Activated CD8-positive, alpha-beta memory T cell treated with anti-CD3 and anti-CD28 coated beads for 24 hours (primary cell): ENCODE measurements at places on chromosomes 5 and 9.

- no peak for DNase-seq
Observed at GRCh38 chr9:107730666-107731065, 241.1 kb upstream of the KLF4 start.

DNA sequence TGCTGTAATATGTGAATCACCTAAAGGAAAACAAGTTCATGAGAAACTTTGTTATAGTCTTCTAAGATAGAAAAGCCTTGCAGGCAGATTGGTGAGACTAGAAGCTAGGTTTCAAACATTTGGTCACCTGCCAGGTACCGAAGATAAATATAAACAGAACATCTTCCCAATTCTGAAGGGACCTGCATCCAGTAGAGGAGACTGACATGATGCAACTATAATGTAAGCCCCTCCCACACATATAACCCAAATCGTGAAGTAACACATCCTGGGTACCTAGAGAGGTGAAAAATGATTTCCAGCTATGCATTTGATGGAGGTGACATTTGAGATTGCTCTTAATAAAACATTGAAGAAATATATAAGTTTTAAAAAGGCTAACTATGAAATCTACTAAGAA is 29.9 kb downstream of the SHLD3 start:
- no peak for DNase-seq

DNA sequence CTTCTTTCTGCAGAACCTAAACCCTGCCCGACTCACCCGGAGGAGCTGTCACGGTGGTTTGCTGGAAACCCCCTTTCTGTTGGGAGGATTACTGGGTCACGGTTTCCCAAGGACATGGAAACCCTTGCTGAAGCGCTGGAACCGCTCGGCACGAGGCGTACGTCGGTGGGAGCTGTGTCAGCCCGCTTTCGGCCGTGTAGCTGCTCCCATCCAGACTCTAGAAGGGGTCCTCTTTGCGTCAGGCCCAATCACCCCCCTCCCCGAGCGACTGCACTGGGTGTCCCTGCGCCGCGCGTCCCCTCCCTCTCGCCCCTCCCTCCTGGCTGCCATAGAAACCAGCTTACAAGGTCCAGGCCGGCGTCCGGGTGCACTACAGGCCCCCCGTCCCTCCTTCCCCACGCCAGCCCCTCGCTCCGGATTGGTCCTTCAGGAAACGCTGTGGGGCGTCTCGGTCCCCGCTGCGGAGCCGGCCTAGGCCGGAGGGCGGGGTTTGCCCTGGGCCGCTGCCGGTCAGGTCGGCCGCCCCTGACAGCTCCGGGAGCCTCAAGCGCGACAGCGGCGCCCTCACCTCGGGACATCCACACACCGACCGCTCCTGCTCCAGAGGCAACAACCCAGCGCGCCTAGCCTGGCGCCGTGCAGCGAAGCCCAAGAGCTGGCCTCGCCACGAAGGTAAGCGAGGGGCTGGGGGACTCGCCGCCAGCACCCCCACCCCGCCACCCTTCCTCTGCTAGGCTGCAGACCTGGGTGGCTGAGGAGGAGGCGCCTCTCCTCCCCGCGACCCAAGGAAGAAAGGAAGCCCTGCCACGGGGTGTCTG is at the start of gene NIM1K:
TSS of gene NIM1K (plus strand) at position 486 of the 818 bp plus-strand sequence. CDS start 53,551 bp downstream, outside the sequence.
- DNase-seq = peak; percentile 78

- no peak for DNase-seq
Observed at GRCh38 chr5:58898006-58898405, 315.1 kb downstream of the RAB3C start.

DNA sequence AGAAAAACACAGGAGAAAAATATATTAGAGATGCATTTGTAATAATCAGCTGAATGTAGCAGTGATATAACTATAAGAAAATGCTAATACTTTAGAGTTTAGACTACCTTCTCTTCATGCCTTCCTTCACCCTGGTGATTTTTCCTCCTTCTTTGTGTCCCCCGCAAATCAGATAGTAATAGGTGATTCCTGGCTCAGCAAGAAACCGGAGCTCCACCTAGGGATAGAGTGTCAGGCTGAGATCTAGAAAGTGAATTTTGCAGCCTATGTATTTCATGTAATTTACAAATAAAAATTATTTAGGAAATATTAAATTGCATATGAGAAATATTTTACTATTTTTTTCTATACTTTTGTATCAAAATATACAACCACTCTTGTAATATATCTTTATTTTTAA is 109.8 kb upstream of the ST8SIA4 start:
- no peak for DNase-seq

DNA sequence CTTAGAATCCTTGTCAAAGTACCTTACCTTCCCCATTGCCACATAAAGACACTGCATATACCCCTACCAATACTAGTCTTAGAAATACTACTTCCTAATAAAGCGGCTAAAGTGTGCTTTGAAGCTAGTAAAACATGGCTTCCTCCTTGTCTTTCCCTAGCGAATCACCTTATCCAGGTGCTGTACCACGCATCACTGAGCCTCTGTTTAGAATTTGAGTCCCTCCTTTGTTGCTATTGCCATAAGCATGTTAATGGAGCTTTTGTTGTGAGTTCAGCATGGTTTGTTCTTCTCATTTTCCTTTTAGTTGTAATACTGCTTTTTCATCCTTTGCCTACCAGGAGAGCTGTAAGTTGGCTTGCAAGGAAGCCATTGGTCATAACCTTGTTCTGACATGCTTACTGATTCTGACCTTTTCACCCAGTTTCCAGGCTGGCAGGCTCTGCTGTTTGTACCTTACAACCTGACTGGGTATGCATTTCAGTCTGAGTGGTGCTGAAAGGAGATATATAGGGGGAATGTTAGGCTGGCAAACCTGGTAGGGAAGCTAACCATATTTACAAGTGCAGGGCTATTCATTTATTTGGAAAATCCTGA is 49.8 kb downstream of the LMNB1 start:
- DNase-seq = no peak

- DNase-seq = no peak
Observed at GRCh38 chr5:174759091-174759490, 34.7 kb downstream of the MSX2 start.

DNA sequence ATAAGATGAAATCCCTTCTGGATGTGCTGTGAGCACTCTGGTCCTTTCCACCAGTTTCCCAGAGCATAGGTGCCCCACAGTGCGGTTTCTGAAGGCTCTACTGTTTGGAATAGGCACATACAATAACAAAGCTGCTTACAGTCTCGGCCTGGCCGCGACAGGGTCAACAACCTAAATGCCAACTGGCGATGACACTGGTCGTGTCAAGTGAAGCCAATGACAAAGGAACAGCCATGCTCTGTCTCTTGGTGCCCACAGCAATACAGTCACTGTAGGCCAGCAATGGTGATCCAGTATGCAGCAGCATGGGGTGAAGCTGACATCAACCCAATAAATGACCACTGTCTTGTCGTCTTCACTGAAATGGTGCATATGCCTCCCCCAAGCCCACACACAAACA is 47.8 kb upstream of the EQTN start:
- no peak for DNase-seq

DNA sequence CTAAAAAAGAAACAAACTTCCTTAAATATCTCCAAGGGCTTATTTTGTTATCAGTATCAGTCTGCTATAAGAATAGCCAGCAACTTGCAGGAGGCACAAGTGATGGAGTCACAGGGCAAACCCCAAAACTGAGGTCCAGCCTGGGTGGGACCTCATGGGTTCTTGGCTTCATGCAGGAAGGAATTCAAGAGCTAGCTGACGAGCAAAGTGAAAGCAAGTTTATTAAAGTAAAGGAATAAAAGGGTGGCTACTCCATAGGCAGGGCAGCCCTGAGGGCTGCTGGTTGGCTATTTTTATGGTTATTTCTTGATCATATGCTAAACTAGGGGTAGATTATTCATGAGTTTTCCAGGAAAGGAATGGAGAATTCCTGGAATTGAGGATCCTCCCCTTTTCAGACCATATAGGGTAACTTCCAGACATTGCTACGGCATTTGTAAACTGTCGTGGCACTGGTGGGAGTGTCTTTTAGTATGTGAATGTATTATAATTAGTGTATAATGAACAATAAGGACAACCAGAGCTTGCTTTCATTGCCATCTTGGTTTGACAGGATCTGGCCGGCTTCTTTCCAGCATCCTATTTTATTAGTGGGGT is 231.9 kb downstream of the ADAMTSL1 start:
- no peak for DNase-seq

DNA sequence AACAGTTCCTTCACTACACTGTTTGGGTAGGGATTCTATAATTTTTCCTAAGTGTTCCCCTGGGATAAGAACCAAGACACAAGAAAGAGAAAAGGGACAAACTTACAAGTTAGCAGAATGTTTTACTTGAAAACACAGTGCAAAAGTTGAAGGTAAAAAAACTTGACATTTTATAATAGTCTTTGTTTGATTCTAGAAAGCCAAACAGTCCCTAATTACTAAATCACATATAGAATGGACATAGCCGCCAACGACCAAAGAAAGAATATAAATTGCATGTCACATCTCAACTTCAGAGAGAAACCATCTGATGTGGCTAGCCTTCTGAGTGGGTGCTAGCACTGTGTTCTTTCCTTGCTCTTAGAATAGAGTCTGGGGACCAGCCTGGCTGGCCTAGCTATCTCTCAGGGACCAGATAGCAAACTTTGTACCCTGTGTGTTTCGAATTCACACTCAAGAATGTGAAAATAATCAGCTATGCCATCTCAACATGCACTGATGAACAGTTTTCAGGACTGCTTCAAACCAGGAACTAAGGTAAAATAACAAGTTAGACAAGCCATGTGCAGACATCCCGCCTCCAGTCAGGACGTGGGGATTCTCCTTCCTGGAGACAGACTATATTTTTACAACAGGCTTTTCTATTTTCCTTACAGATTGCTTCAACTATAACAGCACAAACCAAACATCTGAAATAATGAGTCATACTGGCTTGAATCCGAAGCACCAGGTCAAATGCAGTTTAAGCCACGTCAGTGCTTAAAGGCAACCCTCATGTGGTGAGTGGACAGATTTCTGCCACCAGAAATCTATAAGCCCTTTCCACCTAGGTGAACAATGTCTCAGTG is 53.7 kb downstream of the LHFPL2 start:
- DNase-seq = no peak

DNA sequence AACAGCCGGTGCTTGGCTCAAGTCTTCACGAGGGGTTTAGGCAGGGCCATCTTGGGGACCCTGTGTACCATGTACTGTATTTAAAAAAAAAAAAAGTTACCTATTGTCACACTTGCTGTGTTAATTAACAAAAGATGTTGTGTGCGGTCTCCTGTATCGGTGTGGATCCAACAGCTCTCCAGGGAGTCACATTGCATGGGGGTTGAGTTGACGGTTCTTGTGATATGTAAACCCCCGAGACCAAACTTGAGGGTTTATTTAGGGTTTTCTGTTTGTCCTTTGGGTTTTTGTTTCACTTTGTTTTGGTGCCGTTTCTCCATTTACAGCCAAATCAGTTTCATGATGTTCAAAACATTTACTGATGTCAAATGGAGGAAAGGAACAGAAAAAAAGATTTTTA is 22.2 kb downstream of the AMBP start:
- no peak for DNase-seq

- no peak for DNase-seq
Observed at GRCh38 chr5:90939211-90939610, 380.6 kb downstream of the ADGRV1 start.

GRCh38 chr9:120281665-120282064 is 298.3 kb downstream of the CDK5RAP2 start:
- DNase-seq = no peak

GRCh38 chr5:55278778-55279177 is 28.7 kb downstream of the DHX29 start:
- no peak for DNase-seq

DNA sequence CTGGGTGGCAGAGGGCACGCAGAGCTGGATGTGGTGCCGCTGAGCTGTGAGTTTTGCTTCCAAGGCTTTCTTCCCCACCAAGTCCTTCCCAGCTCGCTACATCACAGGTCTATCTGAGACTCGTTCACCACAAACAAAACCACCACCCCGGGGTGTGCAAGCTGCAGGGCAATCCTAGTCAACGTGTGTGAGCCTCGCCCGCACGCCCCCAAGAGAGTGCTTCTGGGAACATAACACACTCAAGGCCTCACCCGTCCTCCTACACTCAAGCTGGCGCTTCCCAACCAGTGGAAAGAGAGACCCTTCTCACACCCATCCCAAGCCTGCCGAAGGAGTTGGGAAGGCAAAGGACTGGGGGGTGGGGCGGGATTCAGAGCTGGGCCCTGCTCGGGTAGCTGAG is 10.6 kb downstream of the SNAPC4 start:
- no peak for DNase-seq

DNA sequence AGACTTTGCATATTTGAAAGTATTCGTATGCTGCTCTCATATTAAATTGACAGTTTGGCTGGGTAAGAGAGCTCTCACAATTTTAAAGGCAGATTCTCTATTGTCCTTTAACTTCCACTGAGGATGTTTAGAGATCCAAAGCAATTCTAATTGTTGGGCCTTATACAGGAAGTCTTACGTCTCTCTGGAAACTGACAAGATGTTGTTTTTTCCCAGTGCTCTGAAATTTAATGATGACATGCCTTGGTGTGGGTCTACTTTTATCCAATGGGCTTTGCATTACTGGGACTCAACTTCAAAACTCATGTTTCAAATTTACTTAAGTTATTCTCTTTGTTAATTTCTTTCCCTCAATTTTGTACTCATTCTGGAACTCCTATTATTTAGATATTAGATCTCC is 191.5 kb downstream of the SNX18 start:
- no peak for DNase-seq

DNA sequence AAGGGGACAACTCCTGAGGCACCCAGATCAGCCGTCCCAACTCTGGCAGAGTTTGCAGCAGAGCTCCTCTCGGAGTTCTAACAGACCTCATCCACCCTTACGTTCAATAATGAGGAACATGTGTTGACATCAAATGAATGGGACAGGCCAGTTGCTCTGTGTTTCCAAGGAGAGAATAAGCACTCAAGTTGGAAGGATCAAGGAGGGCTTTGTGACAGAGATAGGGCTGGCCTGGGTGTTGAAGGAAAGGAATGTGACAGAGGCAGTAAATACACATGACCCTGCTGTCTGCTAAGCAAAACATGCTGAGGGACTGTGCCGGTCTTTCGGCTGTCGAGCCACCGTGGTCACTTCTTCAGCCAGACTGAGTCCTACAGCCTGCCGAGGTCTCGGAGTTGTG is 48.2 kb downstream of the GPR107 start:
- no peak for DNase-seq

DNA sequence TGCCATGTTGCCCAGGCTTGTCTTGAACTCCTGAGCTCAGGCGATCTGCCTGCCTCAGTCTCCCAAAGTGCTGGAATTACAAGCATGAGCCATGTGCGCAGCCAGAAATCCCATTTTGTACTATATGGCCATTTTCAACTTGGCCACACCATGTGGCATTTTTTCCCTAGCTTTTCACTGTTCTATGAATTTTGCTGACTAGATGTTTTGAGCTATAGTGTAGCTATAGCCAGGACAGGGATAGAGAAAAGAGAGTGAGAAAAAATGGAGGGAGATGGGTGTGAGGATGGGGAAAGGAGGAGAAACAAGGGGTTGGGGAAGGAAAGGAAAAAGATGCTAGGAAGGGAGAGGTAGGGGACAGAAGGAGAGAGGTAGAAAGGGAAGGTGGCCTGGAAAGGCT is 46.4 kb downstream of the DMXL1 start:
- DNase-seq = no peak

DNA sequence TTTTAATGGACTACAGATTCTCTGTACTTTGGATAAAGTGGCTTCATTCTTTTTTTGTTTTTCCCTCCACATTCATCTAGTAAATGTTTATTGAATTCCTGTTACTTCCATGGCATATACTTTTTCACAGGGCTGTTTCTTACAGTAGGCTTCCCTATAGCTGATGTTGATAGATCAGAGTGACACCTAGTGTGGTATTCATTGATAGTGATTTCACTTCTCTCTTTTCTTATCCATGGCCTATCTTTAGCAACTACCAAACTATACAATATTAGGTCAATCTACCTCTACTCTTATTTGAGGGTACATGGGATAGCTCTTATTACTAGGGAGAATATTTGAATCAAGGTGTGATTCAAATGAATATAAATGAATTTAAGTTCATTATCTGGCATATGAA is 35.8 kb downstream of the FSD1L start:
- DNase-seq = no peak
